ENCODE measurements at places on chromosomes 5 and 9. TPM values are rescaled to one million over a fixed set of nuclear protein-coding genes. Genes with fewer than 3 reads are reported as not detected.

The ECM2 gene
- polyA plus RNA-seq, result 91.4 TPM

The CDH12 gene
- polyA plus RNA-seq, result 0.05 TPM

The CORO2A gene
- polyA plus RNA-seq, result 1.9 TPM

The ALDH7A1 gene
- 161 TPM for polyA plus RNA-seq

The PRSS3 gene
- not detected for polyA plus RNA-seq

The PCDHB13 gene
- polyA plus RNA-seq, result 1.3 TPM

The MRPS2 gene
- 9.7 TPM for polyA plus RNA-seq

The SLCO6A1 gene
- not detected for polyA plus RNA-seq

The SLC6A3 gene
- 0.40 TPM for polyA plus RNA-seq

The DAPK1 gene
- 39.3 TPM for polyA plus RNA-seq

The APBA1 gene
- polyA plus RNA-seq, result 8.5 TPM

The NSMF gene
- 24.0 TPM for polyA plus RNA-seq

The TMEM215 gene
- 0.35 TPM for polyA plus RNA-seq

DNA sequence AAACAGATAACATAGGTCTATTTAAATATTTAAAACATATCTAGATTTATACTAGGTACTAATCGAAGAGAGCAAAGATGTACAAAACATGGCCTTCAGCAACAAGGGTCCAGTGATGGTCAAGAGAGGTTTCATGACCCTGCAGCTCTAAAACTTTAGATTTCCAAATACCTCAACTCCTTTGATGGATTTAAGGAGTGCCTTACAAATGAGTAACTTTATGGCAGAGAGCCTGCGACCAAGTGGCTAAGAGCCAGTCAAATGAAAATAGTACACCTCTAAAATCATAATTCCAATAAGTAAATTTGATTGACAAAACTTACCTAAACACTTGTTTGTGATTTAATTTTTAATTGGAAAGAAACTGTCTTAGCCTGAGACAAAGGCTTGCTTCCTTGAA lies 4.7 kb upstream of the SH3RF2 start:
- DNase-seq, result no peak

GRCh38 chr5:107977550-107978071 lies 306.9 kb upstream of the EFNA5 start:
- DNase-seq, result no peak

DNA sequence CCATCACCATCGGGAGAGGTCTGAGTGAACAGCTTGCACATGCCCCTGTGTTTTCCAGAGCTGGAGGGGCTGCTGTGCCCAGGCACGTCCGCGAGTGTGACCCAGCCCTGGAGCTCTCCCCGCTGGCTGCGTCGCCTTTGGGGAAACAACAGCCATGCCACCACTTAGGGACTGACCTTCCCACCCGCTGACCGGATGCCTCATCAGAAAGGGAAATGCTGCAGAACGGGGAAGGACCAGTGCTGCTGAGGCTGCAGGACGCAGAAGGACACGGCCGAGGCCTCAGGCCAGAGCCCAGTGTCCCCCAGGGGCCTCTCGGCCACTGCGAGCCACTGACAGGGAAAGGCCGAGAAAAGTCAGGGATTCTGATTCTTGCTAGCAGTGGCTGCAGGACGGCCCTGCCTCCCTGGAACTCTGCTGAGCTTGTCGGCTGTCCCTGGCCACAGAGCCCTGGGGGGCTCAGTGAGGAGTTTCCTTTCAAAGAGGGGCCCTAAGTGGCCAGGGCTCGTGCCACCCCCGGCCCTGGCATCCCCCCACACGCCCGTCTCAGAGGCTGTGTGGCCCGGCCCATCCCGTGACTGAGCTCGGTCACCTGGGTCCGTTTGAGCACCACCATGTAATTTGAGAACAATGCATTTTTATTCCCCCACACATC lies 130.8 kb downstream of the ZNF354C start:
- DNase-seq, result no peak

DNA sequence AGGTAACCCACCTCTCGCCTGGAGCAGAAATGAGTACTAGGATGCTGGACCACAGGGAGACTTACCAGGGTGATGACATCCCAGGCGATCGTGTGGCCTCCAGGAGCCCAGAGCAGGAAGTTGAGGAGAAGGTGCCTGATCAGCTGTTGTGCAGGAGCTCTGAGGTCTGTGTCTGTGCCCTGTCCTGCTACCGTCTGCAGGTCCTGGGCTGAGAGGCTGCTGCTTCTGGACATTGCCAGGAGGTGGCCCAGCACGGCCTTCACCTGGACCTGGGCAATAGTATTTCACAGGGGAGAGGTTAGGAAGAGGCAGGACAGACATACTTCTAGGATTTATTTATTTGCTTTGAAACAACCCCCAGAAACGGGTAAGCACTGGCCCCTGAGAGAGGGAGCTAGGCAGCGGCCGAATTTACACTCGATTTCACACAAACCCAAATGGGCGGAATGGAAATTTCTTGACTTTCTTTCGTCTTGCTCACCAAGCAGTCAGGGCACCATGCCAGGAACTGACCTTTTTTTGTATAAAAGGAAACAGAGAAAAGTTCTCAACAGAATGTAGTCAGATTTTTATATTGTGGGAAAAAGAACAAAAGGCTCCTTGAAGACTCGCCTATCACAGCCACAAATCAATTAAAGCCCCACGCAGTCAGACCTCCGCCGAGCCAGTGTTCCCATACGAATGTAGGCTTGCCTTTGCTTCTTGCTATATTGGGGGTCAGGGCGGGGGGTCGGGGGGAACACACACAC lies 210.3 kb downstream of the FANCC start:
- DNase-seq, result peak; percentile 64

GRCh38 chr9:92425474-92425873 lies 1.2 kb upstream of the OMD start:
- DNase-seq, result no peak

DNA sequence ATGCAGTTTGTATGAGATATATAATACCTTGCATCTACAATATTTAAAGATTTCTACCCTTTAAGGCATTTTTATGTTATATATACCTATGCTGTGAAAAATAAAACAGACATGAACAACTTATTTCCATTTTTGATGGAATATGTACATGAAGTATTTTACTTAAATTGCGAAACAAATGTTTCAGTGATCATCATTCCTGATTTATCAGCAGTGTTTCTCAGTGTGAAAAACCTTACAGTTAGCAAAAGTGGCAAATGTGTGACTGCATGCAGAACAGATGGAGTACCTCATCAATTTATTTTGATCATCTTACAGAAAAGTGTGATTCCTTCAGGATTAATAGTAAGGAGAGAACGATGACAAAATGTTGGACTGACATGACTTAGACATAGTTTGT lies 43.1 kb downstream of the PRR16 start:
- no peak for DNase-seq

DNA sequence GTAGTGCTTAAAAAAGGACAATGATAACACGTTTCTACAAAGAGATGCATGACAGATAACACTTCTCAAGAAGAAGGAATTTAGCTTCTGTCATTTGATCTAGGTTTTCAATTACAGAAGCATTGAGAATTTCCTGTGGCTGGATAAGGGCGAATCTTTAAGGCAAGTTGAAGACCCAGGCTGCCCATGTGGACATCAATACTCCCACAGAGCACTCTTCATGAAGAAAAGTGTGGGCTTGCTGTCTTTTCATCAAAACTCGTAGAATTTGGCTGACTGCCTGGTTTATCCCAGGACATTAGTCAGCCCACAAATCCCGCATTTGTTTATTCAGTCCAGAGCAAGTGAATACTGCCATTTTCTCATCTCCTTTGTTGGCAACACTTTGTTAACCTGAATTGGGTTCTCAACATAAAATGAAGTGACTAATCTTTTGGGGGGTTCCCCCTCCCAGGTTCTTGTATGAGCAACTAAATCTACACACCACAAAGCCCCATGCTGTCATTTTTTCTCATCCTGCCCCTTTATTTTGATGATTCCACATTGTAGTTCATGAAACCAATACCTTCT lies 43.4 kb upstream of the CDKN2B start:
- DNase-seq, result no peak

GRCh38 chr9:95409650-95410426 lies 92.3 kb upstream of the FANCC start:
- no peak for DNase-seq

- no peak for DNase-seq
These were observed 1126.4 kb upstream of the SEMA6A start for GRCh38 chr5:117701062-117701461.

DNA sequence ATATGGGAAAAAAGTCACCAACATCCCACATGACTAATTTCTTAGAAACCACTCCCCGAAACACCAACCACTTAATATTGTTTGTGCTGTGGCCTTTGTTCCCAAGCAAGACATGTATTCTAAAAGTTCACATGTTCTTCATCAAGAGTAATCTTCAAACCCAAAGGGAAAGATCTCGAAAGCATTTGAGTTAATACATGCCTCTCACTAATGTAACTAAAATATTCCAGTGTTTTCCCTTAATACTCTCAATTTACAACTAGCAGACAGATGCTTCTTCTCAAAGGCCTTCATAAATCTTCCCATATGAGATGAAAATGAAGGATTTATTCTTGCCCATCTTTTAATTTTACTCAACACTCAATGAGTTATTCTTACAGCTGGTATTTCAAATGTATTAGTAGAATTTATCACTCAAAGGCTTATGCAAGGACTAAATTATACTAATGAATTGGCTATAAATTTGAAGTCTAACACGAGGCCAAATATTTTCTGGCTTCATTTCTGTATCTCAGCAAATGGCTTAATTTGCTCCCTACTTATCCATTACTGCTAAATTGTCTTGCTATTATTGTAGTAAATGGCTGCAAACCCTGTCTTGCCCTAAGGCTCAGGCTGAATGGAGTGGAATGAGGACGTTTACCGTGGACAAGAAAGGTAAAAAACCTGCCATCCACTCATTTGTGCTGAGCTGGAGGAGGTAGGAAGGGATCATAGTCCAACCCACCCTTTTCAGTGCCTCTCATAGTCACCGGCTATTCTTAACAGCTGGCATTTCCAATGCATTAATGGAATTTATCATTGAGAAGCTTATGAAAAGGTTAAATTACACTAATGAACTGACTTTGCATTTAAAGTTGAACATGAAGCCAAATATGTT lies 474.4 kb downstream of the RASEF start:
- no peak for DNase-seq

DNA sequence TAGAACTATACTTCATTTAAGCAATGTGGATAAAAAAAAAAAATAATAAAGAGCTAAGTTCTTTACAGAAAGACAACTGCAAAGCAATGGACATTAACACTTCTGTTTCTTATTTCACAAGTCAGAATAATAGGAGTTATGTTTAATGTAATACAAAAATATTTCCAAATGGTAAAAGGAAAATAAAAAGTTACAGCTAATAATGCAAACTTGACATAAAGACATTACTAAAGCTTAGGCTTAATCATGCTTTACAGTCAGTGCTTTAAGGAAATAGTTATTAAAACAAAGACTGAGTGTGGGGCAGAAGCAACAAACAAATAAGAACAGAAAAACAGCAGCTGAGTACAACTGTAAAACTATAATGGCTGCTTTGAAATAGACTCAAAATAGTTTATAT lies 56.7 kb downstream of the ZFR start:
- DNase-seq, result no peak

- no peak for DNase-seq
These were observed 31.9 kb downstream of the IPPK start for GRCh38 chr9:92637886-92638620.

DNA sequence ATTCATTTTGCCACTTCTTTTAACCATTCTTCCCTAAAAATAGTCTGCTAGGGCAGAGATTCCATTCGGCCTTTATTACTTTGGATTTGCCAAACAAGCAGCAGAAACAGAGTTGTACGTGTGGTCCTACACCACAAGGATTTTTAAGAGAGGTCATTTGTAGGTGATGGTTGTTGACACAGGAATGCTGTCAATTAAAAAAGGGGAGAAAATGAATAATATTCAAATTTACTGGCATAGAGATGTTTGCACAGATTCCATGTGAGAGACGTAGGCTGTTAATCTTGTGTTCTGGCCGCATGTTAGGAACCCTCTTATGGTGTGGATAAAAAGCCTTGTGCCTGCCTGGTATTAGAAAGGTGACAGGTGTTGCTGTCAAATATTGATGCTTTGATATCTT lies 34.9 kb downstream of the TRIO start:
- no peak for DNase-seq

DNA sequence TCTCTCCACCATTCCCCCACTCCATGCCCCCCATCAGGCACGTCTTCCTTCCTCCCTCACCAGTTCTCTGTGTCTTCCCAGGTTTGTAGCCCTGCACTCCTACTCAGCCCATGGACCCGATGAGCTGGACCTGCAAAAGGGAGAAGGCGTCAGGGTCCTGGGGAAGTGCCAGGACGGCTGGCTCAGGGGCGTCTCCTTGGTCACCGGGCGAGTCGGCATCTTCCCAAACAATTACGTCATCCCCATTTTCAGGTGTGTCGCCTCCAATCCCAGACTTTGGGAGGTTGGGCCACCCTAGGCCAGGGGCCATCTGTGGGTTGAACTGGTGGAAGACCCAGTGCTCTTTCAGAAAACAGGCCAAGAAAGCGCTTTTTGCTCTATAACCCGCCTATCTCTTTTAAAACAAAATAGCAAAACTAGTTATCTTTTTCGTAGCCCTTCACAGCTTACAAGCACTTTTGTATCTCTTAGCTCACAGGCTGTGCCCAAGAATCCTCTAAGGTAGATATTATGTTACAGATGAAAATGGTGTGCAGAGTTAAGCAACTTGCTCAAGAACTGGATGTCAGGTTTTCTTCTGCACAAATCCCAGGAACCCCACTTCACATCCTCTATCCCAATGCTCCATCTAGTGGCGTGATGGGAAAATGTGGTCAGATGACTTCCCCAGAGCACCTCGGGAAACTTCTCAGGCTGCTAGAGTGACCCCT lies 56.2 kb downstream of the PLAC8L1 start:
- no peak for DNase-seq

DNA sequence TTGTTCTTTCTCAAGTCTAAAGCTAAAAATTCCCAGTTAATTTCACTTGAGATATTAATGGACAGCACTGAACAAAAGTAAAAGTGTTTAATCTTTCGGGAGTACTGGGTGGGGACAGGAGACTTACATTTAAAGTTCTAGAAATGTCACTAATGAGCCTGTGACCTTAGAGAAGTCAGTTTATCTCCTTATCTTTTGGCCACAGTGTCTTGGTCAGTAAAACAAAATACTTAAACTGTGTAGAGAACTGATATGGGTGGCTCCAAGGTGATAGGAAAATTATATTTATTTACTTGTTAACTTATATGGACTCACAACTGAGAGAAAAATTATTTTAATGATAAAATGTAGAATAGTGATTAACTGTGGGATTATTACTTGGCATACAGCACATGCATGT lies 8.9 kb downstream of the IPO11 start:
- DNase-seq, result no peak

DNA sequence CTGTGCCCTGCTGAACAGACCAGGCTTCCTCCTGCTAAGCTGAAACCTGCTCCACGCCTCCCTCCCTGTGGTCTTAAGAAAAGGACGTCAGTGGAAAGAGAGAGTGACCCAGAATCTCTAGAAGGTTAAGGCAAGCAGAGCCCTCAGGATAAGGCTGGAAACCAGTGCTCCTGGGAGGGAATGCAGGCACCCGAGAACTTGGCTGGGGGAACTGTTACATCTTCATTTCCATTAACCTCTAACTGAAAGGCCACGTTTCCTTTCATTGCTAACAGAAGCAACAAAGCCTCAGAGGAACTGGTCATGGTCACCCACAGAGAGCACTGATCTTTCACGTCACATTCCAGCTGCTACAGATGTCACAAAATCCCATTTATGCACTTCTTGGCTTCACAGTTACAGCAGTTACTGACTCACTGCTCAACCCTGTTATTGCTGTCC lies 26.1 kb upstream of the AKNA start:
- DNase-seq, result peak; percentile 63

GRCh38 chr5:122415030-122415800 lies 103.2 kb downstream of the SNCAIP start:
- peak; percentile 72 for DNase-seq

- DNase-seq, result peak; percentile 57
These were observed 120.9 kb downstream of the WNK2 start for GRCh38 chr9:93304574-93305496.

Data from ovary (tissue), 10 donors.